ENCODE measurements at places on chromosomes 1 and 21.

GRCh38 chr21:43274946-43275310 is 106.1 kb downstream of the CRYAA start:
- DNase-seq = no peak

- no peak for DNase-seq
Observed at GRCh38 chr1:57620605-57621004, 196.7 kb upstream of the DAB1 start.

- DNase-seq = no peak
Observed at GRCh38 chr1:211886551-211886950, 56.0 kb upstream of the LPGAT1 start.

GRCh38 chr1:110520827-110521226 is 1.9 kb upstream of the KCNA10 start:
- DNase-seq = no peak

GRCh38 chr1:183467687-183468086 is 4.6 kb upstream of the SMG7 start:
- no peak for DNase-seq

DNA sequence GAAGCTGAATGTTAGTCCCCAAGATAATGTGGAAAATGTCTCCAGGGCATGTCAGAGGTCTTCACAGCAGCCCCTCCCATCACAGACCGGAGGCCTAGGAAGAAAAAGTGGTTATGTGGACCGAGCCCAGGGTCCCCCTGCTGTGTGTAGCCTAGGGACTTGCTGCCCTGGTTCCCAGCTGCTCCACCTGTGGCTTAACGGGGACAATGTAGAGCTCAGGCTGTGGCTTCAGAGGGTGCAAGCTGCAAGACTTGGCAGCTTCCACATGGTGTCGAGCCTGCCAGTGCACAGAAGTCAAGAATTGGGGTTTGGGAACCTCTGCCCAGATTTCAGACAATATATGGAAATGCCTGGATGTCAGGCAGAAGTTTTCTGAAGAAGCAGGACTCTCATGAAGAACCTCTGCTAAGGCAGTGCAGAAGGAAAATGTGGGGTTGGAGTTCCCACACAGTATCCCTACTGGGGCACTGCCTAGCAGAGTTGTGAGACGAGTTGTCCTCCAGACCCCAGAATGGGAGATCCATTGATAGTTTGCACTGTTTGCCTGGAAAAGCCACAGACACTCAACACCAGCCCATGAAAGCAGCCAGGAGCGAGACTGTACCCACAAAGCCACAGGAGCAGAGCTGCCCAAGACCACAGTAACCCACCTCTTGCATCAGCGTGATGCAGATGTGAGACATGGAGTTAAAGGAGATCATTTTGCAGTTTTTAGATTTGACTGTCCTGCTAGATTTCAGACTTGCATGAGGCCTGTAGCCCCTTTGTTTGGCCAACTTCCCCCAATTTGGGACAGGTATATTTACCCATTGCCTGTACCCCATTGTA is 204.9 kb downstream of the MRPL39 start:
- DNase-seq = no peak

DNA sequence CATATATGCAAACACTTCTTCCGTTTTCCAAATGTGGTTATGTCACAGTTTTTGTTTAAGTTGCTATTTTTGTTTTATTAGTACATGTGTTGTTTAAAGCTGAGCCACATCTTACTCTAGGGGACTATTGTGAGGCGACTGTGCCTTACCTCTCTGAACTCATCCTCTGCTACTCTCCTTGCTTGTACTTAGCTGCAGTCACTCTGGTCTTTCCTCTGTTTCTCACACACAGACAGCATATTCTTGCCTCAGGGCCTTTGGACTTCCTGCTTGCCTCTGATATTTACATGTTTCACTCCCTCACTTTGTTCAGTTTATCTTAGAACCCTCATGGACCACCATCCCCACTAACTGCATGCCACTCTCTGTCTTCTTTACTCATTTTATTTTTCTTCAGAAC is 101.1 kb downstream of the MACF1 start:
- DNase-seq = no peak

GRCh38 chr1:55827350-55827749 is 612.2 kb upstream of the USP24 start:
- peak; percentile 52 for DNase-seq

GRCh38 chr1:2611031-2611501 is 21.8 kb downstream of the MMEL1 start:
- DNase-seq = no peak

DNA sequence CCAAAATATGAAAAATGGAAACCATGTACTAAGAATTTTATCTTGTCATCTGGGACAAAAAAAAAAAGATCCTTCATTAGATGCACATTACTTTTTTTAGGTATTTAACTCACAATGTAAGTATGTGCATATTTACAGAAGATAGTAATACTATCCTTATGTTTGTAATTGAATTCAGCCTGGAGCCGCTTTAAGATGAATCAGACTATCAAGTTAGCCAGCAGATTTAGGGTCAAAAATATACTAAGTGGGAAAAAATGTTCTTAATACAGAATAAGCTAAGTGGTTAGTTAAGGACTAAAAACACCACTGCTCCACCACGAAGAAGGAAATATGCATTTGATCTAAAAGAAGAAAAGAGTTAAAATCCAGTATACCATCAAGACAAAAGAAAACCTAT is 49.1 kb downstream of the DSCAM start:
- DNase-seq = no peak

Data from uterus (tissue), 4 donors.